ENCODE measurements at places on chromosomes 5 and 9. TPM values are rescaled to one million over a fixed set of nuclear protein-coding genes. Genes with fewer than 3 reads are reported as not detected.

The LEAP2 gene
- total RNA-seq, result 3.0 TPM

The UNC13B gene
- 11.3 TPM for total RNA-seq

The OTULINL gene
- 13.0 TPM for total RNA-seq

The PDLIM4 gene
- 17.4 TPM for total RNA-seq

The CDH12 gene
- total RNA-seq, result 3.5 TPM
